ENCODE measurements at places on chromosomes 6 and 20.

GRCh38 chr6:27553123-27553904, 80.4 kb upstream of the ZNF184 start:
- peak; percentile 65 for DNase-seq

- DNase-seq, result no peak
These were observed 1.4 kb downstream of the PIM1 start for GRCh38 chr6:37171201-37171969.

GRCh38 chr6:54115966-54116365, 4.7 kb downstream of the MLIP start:
- DNase-seq, result no peak

DNA sequence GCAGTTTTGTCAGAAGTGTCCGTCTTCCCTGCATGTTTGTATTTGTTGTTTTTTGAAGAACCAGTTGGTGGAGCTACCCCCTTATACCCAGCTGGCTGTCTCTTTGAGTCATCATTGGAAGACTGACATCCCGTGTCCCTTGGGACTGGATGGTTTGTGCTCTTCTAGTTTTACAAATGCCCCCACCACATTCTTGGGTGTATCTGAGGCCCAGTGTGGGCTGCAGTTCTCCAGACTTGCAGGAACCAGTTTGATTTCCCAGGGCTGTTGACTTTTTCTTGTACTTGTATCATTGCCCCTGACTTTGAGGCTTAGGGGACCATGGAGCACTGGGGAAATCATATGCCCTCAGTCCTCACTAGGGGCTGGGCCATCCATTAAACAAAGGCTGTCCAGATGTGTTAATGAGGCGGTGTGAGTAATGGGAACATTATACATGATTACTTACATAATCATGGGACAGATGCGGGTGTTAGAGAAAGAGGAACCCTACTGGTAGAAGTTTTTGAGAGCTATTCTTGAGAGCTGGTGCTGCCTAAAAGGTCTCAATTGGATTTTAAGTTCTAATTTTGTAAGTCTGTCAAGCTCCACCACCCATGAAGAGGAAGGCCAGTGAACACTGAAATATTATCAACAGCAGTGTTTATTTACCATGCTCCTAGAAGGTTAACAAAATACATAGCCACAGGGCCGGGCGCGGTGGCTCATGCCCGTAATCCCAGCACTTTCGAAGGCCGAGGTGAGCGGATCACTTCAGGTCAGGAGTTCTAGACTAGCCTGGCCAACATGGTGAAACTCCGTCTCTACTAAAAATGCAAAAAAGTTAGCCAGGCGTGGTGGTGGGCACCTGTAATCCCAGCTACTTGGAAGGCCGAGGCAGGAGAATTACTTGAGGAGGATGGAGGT, 8.5 kb downstream of the JARID2 start:
- DNase-seq, result peak; percentile 36

GRCh38 chr6:165183071-165183470, 126.3 kb downstream of the C6orf118 start:
- no peak for DNase-seq

Data from GM13977 (cell line).